ENCODE measurements at places on chromosomes 5 and 9.

GRCh38 chr5:21646469-21646868 lies 1206.7 kb downstream of the CDH12 start:
- no peak for DNase-seq

- DNase-seq = no peak
These were observed 351.1 kb upstream of the CD180 start for GRCh38 chr5:67547682-67548081.

- DNase-seq = no peak
These were observed 586.4 kb downstream of the MAT2B start for GRCh38 chr5:164091836-164092235.

DNA sequence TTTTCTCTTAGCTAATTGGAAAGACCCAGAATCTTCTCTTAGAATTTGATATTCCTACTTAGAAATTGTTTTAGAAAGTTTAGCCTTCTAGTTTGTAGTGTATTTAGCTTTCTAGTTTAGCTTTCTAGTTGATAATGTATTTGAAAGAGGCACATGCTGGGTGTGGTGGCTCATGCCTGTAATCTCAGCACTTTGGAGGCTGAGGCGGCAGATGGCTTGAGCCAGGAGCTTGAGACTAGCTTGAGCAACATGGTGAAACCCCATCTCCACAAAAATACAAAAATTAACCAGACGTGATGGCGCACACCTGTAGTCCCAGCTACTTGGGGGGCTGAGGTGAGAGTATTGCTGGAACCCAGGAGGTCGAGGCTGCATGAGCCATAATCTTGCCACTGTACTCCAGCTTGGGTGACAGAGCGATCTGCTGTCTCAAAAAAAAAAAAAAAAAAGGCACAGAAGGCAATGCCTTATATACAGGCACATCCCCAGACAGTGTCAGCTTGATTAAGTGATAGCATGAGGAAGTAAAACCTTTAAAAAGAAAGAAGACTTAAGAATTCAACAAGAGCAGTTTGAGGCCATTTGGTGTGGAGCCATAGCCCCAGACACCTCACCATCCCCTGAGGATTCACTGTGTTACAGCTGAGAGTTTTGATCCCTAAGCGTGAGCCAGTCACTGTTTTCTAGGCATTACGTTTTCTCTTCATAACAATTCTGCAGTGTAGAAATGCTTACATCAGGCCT lies 34.6 kb downstream of the ZSWIM6 start:
- no peak for DNase-seq

- DNase-seq = no peak
These were observed 397.1 kb upstream of the RORB start for GRCh38 chr9:74100042-74100441.

- DNase-seq = no peak
These were observed 386.5 kb upstream of the RFX3 start for GRCh38 chr9:3912280-3912679.

DNA sequence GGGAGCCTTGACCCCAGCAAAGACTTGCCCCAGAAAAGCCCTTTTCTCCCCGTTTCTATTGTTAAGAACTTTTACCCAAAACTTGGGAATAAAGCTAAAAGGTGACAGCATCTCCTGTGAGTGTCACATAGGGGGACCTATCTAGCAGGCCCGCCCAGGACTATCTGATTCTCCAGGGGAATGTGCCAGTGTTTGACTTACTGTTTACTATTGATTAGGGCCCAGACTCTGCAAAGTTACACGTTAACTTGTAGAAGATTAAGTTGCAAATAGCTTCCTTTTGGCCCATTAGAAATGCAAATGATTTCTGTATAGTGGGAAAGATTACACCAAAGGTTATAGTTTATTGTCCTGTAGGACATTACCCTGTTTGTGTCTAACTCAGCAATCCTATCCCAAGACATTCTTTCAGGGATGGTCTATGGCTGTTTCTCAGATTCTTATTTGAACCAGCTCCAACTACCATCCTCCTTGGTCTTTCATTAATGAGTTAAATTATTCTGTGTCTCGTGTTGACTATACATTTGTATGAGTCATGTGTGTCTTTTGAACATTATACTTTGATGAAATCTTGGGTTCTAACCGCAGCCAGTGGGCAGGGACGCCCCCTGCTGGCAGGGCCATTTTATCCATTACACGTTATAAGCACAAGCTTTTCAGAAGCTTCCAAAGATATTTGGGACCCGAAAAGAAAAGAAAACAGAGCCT lies 60.7 kb downstream of the HRH2 start:
- DNase-seq = peak; percentile 40

DNA sequence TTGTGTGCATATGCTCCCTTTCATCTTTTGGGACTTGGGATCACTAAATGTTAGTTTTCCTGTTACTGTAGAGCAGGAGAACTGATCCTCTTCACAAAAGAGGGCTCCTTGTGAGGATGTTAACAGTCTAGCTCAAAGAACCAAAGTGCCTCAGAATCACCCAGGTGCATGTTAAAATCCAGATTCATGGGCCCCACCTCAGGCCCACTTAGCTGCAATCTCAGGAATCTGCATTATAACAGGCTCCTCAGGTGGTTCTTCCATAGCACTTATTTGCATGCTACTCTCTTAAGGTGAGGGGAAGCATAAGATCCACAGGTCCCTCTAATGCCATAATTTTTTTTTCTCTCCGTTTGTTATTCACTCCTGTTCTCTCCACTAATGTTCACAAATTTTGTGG lies 14.8 kb upstream of the MEF2C start:
- DNase-seq = no peak

GRCh38 chr5:73812962-73813588 lies 187.1 kb downstream of the ARHGEF28 start:
- no peak for DNase-seq

- no peak for DNase-seq
These were observed 481.6 kb downstream of the NTRK2 start for GRCh38 chr9:85151162-85151561.

GRCh38 chr9:109149722-109150121 lies 17.3 kb downstream of the FRRS1L start:
- no peak for DNase-seq

- DNase-seq = no peak
These were observed 419.3 kb upstream of the MEF2C start for GRCh38 chr5:89302102-89302891.

GRCh38 chr5:74020503-74020902 lies 394.5 kb downstream of the ARHGEF28 start:
- no peak for DNase-seq

DNA sequence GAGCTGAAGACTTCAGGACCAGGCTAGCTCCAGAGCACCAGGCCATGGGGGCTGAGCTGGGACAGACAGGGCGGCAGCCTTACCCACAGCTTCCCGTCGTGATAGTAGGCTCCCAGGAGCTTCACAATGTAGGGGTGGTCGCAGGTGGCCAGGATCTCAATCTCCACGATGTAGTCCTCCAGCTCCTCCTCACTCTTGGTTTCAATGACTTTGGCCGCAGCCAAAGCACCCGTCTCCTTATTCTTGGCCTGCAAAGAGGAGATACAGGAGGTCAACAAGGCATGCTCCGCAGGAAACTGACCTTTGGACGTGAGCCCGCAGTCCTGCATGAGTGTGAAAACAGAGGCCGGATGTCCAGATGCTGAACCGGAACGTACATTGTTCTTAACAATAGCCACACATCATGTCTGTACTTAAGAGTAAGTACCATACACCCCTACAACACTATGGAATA lies 31.5 kb downstream of the STK10 start:
- no peak for DNase-seq

DNA sequence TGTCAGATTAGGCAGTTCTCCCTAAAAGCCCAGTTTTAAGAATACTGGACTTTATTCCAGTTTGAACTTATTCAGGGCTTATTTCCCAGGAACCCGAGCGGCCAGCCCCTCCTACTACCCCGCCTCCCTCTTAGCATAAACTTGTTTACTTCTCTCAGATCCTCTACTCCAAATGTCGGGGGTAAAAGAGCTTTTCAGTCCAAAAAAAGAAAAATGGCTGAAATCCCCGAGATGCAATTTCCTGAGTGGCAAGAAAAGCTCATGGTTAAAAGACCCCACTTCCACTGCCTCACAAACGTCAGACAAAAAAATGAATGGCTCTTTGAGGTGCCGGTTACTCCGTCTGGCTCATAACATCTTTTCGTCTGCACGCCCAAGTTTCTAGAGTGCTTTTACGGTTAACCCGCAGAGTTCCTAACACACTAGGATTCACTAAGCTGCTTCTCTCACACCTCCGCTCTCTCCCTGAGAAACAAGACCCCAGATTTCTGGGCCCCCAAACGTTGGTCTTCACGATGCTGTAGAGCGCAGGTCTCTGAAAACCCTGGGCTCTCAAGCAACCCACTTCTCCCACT lies 402 bp downstream of the BRD8 start:
- no peak for DNase-seq

DNA sequence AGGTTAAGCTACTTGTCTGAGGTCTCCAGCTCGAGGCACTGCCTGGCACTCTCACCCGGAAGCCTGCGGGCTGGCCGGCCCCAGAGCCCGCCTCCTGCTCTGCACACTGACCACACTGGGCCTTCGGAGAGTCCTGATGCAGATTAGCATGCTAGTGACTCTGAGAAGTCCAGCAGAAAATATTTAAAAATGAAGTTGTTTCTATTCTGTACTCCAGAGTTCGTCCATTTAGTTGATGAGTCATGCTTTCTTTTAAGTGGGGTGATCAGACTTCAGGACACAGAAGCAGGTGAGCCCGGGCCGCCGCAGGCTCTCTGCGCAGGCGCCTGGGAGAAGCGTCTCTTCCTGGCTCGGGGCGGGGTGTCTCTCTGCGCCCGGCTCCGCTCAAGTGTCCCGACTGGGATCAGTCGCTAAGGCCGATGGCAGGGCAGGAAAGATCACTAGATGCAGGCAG lies 32.5 kb downstream of the FAM240B start:
- no peak for DNase-seq

DNA sequence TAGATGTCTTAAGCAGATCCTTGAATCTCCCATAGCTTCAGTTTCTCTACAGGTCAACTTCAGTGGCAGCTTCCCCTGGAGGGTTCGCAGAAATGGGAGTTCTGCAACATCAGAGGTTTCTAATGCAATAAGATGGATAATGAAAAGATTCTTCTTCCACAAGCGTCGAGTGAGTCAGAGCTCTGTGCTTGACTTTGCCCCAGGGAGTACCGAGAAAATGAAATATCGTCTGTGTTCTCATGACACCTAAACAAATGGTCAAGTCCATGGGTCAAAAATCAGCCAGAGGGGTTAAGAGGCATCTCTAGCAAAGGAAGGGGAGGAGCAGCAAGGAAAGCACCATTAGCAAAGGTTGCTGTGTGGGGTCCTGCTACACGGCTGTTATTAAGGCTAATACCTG lies 3.2 kb upstream of the ADRA1B start:
- DNase-seq = no peak

DNA sequence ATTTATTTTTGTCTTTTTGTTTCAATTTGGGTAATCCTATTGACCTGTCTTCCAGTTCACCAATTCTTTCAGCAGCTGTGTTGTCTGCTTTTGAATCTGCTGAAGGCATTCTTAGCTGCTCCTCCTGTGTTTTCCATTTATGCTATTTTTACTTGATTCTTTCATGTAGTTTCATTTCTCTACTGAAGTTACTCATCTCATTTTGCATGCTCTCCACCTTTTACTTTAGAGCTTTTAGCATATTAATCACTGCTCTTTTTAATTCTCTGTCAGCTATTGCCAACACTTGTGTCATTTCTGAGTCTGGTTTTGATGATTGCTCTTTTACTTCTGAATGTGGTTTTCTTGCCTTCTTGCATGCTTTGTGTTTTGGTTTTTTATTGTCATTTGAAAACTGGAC lies 496.0 kb upstream of the CLINT1 start:
- DNase-seq = no peak

- no peak for DNase-seq
These were observed 18.7 kb downstream of the CAST start for GRCh38 chr5:96680759-96681470.

- DNase-seq = no peak
These were observed 9.3 kb downstream of the FPGS start for GRCh38 chr9:127812011-127812410.

DNA sequence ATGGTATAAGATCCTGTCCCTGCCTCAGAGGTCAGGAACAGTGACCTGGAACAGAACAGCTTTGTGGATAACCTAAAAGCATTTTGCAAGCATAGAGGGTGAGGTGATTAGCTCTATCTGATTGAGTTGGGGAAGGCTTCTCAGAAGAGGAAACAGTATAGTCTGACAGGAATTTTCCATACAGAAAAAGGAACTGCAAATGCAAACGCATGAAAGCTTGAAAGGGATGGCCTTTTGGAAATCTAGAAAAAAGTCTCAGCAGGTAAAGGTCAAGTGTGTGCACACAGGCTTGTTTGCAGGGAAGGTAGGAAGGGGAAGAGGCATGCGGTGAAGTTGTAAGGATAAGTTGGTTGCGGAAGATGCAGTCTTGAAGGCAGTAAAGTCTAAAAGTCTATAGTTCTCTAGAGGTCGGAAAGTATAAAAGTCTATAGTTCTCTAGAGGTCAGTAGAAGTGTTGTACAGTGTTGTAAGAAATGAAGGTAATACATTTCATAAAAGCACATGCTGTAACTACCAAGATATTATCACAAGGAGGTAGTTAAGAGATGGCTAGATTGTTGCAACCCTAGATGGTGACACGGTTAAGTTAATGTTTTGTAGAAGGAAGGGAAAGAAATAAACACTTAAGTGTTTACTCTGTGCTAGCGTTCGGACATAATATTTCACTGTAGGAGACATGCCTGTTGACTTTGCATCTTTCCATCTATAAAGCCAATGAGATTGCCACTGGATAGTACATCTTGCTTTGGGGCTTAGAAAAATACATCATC lies 16.7 kb upstream of the HSPB3 start:
- no peak for DNase-seq

DNA sequence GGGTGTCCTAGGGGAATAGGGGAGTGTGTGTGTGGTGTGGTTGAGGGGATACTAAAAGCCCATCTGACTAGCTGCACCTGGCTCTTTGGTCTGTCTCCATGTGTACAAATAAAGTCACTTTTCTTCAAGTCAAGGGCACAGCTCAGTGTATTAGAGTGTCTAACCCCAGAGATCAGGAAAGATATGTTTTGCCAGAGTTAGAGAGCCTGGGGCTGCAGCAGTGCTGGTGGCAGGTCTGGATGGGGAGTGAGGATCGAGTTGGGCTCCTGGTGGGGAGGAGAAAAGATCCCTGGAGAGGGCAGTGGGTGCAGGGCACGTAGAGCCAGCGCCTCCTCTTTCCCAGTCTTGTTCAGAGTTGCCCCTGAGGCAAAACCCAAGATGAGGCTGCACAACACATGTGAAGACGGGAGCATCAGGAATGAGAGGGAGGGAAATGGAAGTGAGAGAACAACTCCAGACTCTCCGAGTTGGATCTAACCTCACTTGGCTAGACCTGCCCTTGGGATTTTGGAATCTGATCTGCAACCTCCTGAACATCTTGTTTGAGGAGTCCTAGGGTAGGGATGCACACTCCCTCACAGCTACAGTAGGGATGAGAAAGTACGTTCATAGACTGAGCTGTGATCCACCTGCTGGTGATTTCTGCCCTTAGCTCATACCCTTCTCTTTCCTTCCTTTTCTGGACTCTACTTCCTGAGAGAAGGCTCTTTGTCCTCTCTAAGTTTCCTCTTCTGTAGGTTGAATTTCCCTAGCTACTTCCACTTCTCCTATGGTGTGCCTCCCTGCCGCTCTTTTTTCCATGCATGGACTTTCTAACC lies 309.9 kb downstream of the ZSWIM6 start:
- no peak for DNase-seq

- no peak for DNase-seq
These were observed 148.7 kb upstream of the SLC12A2 start for GRCh38 chr5:127934791-127935256.

GRCh38 chr9:6150483-6150882 lies 65.1 kb upstream of the IL33 start:
- DNase-seq = no peak

GRCh38 chr9:110997847-110998246 lies 40.4 kb downstream of the LPAR1 start:
- no peak for DNase-seq

All from stimulated activated CD8-positive, alpha-beta memory T cell treated with anti-CD3 and anti-CD28 coated beads, Interleukin-2, amount 100 ng/mL, for 48 hours (primary cell).